CD4-positive, alpha-beta T cell (primary cell): ENCODE measurements at places on chromosomes 7 and 10.

DNA sequence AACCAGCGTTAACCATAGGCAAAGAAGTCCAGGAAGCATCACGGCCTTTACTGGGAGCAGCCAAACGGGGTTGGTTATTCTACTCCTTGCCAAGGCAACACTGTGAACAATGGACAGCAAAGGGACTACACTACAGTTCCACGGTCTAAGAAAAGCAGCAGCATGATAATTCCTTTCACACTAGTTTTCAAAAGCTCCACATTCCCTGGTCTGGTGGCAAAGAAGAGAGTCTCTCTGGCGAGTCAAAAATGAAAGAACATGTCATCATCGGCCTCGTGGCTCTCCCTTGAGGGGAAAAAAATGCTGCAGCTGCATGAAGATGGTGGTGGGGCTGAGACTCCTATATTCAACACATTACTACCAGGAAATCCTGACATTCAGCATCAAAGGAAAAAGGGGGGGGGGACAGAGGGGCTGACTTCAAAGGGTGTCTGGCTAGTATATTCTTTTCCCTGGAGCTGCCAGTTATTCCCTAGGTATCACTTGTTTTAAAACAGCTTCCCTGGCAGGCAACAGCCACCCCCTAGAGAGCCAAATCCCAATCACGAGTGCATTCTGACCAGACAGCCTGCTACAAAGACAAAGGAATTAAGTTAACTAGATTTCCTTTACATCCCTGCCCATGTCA is 49.1 kb downstream of the SLC37A3 start:
- no peak for DNase-seq

DNA sequence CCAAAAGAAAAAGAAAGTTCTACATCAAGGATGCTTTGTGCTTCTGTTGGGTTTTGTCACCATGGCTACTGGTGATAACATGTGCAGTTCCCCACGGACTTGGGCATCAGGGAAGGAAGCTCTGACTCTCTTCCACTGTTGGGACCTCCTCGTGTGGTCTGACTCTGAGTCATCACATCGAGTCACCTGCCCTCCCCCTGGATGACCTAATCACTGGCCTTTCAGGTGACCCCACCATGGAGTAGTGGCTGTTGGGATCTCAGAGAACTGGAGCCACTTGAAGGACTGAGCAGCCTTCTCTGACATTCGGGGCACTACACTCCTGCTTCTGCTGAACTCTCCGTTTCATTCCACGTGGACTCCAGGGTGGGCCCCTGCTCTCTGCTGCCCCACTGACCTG is 60.8 kb upstream of the DOCK1 start:
- DNase-seq = no peak

DNA sequence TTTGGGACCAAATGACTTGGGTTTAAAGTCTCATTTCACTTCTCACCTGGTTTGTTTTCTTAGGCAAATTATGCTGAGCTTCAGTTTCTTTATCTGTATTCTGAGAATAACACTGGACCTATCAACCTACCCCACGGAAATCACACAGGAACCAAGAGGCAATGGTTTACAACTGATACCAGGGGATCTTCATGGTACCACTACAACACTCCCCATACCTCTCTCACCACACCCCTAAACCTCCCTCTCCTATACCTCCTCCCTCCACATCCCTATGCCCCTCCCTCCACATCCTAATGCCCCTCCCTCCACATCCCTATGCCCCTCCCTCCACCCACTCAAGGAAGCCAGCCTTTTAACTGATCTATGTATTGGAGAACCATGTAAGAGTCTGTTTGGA is 9.9 kb downstream of the FAM204A start:
- DNase-seq = no peak

DNA sequence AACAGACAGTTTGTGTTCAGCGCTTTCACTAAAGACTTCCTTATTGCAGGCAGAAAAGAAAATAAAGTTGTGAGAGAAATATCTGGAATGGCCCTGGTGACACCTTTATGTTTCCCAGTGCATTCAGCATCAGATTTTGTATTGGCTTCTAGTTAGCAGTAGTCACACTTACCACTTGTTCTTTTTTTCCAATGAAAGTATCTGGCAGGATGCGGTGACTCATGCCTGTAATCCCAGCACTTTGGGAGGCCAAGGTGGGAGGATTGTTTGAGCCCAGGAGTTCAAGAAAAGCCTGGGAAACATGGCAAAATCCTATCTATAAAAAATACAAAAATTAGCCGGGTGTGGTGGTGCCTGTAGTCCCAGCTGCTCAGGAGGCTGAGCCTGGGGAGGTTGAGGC is 649.6 kb downstream of the LRMDA start:
- no peak for DNase-seq

DNA sequence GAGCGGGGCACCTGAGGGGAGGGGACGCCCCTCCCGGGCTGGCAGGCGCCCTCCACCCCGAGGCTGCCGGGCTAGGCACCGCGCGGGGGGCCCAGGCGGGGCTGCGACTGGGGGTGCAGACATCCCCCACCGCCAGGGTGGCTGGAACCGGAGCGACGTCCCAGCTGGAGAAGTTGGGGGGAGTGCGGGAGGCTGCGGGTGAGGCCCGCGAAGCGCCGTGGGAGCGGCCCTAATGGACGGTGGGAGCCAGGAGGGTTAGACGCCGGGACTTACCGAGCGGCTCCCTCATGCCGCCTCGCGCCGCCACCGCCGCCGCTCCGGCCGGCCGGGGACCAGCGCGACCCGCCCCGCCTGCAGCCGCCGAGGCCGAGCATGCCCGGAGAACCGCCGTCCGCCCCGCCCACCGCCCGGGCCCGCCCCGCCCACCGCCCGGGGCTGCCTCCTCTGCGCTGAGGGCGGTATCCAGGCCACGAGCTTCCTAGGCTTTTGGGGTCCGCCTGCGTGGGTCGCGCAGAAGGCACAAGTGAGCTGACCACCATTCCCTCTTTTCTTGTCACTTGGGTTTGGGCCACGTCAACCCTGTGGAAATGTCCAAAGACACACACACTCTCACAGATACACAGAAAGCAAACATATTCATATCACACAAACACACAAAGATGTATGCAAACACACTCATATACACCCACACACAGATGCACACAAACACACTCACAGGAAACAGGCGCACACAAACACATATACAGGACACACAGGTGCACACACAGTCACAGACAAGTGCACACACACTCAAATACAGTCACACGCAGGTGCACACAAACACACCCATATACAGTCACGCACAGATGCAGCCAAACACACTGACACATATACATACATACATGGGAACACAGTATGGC is at the start of gene JCAD:
Gene JCAD, minus strand, starts transcription at position 378 of the 899 bp plus-strand sequence. CDS start 11,774 bp downstream, outside the sequence.
- peak; percentile 54 for DNase-seq

GRCh38 chr7:28190077-28190710 is 9.6 kb upstream of the JAZF1 start:
- DNase-seq = no peak

DNA sequence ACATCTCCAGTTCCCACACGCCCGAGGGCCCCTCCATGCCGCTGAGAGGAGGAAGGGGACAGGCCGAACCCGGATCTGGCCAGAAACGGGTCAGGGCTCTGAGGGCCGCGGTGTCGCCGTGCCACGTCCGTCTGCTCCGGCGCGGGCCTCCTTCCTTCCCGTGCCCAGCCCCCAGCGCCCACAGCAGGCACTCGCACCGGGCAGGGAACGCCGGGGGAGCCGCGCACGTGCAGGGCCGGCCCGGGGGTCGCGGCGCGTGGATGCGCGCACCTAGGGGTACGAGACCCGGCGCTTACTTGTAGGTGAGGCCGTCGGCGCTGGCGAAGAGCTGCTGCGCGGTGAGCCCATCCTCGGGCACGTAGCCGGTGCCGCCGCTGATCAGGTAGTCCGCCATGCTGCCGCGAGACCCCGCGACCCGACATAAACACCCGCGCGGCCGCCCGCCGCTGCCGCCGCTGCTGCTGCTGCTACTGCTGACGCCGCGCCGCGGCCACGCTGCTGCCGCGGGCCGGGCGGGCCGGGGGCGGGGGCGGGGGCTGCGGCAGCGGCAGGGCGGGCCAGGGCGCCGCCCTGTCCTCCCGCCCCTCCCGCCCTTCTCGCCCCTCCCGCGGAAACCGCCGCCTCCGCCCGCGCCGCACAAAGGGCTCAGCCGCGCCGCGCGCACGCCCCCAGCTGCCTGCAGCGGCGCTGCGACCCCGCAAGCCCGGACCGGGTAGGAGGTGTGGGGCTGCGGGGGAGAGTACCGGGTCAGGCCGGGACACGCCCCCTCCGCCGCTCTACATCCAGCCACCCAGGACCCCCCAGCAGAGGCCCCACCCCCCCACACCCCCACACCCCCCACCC is 4.1 kb downstream of the IMPDH1 start:
- peak; percentile 49 for DNase-seq

DNA sequence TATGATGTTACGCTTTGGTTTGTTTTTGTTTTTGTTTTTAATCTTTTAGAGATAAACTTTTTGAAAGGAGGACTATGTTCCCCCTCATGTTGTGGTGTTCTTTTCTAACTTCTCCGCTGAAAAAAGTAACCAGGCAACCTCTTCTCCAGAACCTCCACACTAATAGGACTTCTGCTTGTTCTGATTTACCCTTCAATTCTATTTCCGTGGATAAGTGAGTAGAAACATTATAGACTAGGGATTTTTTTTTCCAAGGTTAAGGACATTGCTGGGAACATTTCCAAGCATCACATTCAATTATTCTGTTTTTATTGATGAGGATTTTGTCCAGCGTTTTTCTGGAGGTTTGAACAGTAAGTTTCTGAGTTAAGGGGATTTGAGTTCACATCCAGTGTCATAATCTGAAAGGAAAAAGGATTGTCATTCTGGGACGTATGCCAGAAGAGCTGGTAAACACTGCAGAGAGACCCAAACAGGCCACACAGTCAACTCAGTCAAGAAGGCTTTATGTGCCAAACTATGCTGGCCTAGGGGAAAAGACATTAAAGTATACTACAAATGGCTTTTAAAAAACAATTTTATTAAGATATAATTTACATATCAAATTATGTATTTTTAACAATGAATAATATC is 28.3 kb upstream of the RALA start:
- DNase-seq = no peak

DNA sequence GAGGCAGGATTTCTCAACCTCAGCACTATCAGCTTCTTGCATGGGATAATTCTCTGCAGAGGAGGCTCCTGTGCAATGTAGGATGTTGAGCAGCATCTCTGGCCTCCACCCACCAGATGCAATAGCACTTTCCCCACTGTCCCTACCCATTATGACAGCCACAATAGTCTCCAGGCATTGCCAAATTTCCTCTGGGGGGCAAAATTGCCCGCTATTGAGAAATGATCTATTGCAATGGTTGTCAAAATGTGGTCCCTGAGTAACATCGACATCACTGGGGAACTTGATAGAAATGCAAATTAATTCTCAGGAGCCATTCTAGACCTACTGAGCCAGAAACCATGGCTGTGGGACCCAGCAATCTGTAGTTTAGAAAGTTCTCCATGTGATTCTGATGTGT is 7.0 kb downstream of the KCNK18 start:
- no peak for DNase-seq

GRCh38 chr10:42553064-42553407 is 85.3 kb downstream of the ZNF33B start:
- no peak for DNase-seq

DNA sequence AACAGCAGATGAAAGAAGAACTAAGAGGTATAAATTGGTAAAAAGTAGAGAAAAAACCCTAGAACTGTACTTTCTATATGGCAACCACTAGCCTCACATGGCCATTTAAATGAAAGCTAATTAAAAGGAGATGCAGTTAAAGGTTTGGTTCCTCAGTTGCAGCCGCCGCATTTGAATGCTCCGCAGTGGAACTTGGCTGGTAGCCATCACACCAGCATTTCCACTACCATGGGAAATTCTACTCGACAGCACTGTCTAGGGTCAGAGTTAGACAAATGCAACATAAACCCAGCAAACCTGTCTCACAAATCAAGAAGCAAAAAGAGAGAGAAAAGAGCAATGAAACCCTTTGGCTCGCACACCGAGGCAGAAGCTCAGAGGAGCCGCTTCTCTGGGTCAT is 29.7 kb downstream of the VIPR2 start:
- no peak for DNase-seq

DNA sequence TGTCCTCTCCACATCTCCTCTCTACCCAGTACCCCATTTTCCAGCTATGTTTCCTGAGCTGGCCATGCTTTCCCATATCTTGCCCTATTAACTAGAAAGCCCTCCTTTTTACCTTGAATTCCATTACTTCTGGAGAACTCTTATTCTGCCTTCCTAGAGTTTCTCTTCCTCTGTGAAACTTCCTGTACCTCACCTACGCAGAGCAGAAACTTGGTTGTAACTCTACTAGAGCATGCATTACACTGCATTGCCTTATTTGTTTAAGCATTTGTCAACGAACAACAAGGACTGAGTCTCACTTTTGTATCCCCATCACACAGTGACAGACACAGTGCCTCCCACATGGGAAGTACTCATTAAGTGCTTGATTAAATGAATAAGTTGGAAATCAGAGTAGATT is 36.4 kb downstream of the VCL start:
- no peak for DNase-seq

- DNase-seq = no peak
Measured at GRCh38 chr7:5302577-5302976, 19.8 kb downstream of the SLC29A4 start.

- no peak for DNase-seq
Measured at GRCh38 chr10:124745252-124745651, 1.1 kb upstream of the FAM53B start.

DNA sequence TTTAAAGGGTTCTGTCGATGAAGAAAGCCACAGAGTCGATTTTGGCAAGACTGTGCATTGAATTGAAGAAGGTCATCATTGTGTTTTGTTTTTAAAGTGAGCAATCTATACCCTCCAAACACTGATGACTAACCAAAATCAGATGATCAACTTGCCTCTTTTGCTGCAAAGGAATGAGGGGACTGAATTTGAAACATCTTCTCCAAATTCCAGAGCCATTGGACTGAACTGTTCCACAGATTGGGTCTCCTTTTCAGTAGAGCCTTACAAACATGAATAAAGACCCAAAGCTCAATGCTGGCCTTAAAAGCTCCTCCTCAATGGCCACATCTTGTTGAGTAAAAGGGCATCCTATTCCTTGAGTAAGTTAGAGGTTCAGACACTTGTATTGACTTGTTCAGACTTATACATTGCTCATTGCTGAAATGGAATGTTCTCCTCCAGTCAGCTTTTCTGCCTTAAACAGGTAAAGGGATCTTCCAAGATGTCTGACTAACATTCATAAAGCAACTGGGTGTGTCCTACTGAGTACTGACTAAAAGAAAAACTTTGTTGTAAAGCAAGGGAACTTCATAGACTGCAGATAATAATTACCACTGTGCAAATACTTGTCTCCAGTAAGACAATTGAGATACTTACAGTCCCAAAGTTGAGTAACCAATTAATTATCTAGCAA is 630.6 kb downstream of the KCNMA1 start:
- DNase-seq = no peak

GRCh38 chr7:158837790-158838637 is 8.7 kb upstream of the ESYT2 start:
- DNase-seq = no peak

GRCh38 chr10:85187047-85187446 is 858.7 kb downstream of the CCSER2 start:
- no peak for DNase-seq

- DNase-seq = no peak
Measured at GRCh38 chr7:24059775-24060174, 224.2 kb upstream of the NPY start.

- DNase-seq = no peak
Measured at GRCh38 chr10:14859043-14859442, 19.6 kb upstream of the SUV39H2 start.

GRCh38 chr10:60148266-60148840 is 241.3 kb downstream of the ANK3 start:
- no peak for DNase-seq

GRCh38 chr10:11373717-11374171 is 237.7 kb downstream of the USP6NL start:
- DNase-seq = no peak
